ENCODE measurements at places on chromosomes 3 and 15. TPM values are rescaled to one million over a fixed set of nuclear protein-coding genes. Genes with fewer than 3 reads are reported as not detected.

Gene CLRN1
- total RNA-seq: not detected

Gene MAGEL2
- not detected for total RNA-seq

Gene SLC15A2
- total RNA-seq: 0.53 TPM

Gene TATDN2
- total RNA-seq: 40.2 TPM

Gene NPAP1
- total RNA-seq: not detected

Gene SLC6A1
- total RNA-seq: not detected

Gene KBTBD13
- total RNA-seq: not detected

Gene CEP19
- total RNA-seq: 4.7 TPM

Measured in activated CD4-positive, alpha-beta T cell treated with anti-CD3 and anti-CD28 coated beads for 36 hours (primary cell).